ENCODE measurements at places on chromosomes 2 and 18.
A peak's percentile ranks its signal among the peaks of the same experiment; 100 is the strongest.

DNA sequence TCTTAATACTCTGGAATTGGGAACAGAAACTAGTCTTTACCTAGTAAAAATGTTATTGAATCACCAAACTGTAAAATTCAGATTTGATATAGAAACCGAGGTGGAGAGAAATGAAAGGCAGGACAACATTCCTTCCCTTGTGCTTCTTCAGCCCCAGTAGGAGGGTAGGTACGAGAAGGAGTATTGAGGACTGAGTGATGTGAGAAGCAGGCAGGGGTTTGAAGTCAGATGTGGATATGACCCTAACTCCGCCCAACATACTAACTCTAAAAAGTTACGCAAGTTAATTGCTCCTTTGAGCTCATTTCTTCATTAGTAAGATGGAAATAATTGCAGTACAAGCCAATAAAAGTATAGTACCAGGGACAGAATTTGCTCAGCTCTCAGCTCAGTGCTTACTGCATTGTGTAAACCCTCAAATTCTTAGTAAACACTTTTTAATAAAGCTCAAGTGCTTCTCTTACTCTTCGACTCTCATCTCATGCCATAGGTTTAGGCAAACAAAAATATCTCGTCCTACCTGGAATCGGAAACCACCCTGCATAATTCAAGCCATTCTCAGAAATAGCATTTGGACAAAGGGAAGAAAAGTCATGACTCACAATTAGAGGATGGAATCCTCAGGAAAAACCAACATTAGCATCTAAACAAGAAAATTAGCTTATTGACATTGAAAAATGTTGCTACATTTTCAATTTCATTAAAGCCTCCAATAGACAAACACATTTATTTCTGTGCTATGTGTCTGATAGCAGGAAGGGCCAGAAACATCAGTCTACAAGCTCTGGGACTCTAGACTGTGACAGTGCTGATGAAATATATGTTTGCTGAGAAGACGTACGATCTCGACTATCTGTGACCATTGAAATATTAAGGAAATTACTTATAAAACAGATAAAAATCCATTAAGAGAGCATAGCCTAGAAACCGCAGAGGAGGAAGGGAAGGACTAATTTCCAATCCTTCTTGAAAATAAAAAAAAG lies 161.3 kb downstream of the HNMT start:
- DNase-seq, result no peak

GRCh38 chr2:39778775-39779340 lies at the start of gene THUMPD2:
THUMPD2 (minus strand) TSS chr2:39779258; CDS start chr2:39779239, 19 bp downstream.
- peak; percentile 80 for DNase-seq

GRCh38 chr2:182265718-182266117 lies 161.1 kb downstream of the PDE1A start:
- DNase-seq, result no peak

GRCh38 chr2:102615620-102616436 lies 3.5 kb upstream of the SLC9A2 start:
- DNase-seq, result peak; percentile 67

- DNase-seq, result no peak
Measured at GRCh38 chr2:84393829-84394228, 65.3 kb downstream of the SUCLG1 start.

- DNase-seq, result no peak
Measured at GRCh38 chr2:178807227-178808008, at the start of gene TTN. TTN (minus strand) TSS chr2:178807423; CDS start chr2:178804642, 2,781 bp downstream.

- no peak for DNase-seq
Measured at GRCh38 chr2:74585406-74586185, 31.1 kb downstream of the DOK1 start.

GRCh38 chr2:142599504-142599903 lies 278.0 kb upstream of the KYNU start:
- no peak for DNase-seq

GRCh38 chr18:35240664-35241447 lies at the start of gene ZNF397:
ZNF397 (plus strand) TSS chr18:35241034; CDS start chr18:35242471, 1,437 bp downstream.
- peak; percentile 99 for DNase-seq

GRCh38 chr18:46435031-46435430 lies 222.0 kb downstream of the LOXHD1 start:
- no peak for DNase-seq

- DNase-seq, result no peak
Measured at GRCh38 chr2:240795916-240796510, 24.0 kb downstream of the KIF1A start.

GRCh38 chr18:50340078-50340477 lies 34.8 kb upstream of the SKA1 start:
- no peak for DNase-seq

DNA sequence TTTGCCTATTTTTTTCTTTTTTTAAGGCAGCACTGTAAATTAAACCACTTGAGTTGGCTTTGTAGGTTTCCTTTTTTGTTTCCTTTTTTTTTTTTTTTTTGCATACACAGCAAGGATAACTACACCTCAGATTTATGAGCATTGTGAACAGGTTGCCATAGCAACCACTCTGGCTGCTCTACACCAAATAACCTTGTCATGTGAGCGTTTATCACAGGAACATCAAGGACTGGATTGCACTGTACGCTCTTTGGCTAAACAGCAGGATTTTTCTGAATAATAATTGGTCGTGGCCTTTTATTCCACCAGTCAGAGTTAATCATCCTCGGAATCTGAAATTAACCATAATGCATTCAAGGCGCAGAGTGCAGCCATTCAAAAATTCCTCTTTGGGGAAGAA lies 199.1 kb upstream of the SLC14A2 start:
- DNase-seq, result no peak

DNA sequence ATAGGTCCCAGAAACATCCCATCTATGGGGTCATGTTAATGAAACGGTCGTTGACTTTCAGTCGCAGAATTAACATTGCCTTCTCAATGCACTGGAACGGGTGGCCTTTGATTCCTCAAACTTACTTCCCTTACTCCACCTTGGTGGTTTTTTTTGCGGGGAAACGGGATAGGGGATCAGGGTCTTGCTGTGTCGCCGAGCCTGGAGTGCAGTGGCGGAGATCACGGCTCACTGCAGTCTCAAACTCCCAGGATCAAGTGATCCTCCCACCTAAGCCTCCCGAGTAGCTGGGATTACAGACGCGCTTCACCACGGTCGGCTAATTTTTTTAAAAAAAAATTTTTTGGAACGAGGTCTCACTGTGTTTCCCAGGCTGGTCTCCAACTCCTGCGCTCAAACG lies 754 bp downstream of the ATG16L1 start:
- DNase-seq, result no peak

DNA sequence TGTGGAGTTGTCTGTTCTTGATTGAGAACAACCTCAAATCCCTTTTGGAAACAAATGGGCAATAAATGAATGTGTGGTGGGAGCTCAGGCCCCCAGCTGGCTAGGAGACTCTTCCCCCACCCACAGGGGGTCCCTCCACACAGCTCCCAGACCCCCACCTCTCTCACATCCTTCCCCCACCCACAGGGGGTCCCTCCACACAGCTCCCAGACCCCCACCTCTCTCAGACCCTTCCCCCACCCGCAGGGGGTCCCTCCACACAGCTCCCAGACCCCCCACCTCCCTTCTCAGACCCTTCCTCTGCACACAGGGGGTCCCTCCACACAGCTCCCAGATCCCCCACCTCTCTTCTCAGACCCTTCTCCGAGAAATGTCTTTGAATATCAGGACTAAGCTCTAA lies 79.0 kb upstream of the CTDP1 start:
- no peak for DNase-seq

GRCh38 chr2:236351966-236352525 lies 87.8 kb upstream of the ASB18 start:
- no peak for DNase-seq

DNA sequence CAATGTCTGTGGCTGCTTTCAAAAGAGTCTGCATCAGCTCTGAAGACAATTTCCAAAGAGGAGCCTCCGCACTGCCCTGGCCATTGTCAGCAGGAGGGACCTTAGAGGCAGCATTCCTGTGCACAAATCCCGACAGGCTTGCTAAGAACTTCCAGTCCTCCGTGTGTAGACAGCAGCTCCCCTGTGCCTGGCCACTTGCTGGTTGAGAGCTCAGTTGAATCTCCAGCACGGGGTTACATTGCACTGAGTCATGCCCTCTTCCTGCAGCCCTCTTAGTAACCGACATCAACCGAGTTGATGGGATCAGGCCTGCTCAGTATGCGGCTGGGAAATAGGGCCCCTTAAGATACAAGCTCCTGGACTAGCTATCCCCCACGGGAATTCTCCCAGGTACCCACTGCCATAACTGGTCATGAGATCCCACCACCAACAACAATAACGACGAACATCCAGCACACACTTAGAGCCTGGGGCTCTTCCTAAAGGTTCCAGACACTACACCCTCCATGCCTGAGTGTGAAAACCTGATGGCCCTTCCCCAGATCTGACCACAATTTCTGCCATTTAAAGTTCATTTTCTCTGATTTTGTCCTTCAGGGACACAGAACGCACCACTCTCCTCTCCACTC lies 12.0 kb downstream of the ATP6V1B1 start:
- DNase-seq, result peak; percentile 87

DNA sequence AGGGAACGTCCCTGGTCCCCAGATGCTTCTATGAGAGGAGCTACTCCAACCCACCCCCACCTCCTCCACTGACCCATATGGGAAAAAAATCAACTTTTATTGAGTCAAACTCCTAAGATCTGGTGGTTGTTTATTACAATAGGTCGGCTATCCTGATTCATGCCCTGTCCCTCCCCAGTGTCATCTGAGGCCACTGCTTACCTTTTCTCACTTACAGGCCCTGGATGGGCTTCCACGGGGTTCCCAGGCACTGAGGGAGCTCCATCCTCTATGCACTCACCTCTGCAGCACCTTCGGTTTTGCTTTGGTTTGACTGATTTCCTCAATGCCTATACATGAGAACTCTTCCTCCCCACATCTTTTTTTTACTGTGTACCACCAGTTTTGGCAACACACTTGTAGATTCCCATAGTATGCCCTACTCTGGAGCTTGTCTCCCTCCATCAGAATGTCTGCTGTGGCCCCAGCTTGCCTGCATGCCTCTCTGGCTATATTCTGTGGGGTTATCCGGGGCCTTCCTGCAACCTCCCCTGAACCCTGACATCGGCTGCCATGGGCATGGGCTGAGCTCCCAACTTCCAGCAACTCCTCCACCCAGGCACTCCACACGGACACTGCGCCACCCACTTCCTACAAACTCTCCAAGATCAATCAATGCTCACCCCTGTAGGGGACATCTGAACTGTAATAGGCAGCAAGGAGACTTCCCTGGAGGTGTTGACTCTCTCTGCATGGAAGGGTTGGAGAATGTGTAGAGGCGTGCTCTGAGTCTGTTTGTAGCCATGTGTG lies 236.1 kb downstream of the VAPA start:
- peak; percentile 9 for DNase-seq

DNA sequence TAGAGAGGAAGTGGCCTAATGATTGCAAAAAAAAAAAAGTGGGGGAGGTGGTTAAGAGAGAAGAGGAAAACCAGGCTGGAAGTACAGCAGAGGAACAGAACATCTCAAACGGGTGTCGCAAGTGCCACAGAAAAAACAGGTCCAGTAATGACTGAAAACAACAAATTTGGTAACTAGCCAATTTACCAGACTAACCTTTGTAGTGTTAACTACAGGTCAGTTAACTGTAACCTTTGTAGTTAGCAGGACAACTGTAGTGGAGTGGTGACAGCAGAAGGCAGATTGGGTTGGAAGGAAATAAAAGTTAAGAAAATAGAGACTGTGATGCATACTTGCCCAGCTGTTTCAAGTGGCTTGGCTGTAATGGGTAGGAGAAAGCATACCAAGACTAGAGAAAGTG lies 91.4 kb upstream of the CHST9 start:
- no peak for DNase-seq

- DNase-seq, result no peak
Measured at GRCh38 chr18:22639026-22639463, 221.3 kb upstream of the CTAGE1 start.

- no peak for DNase-seq
Measured at GRCh38 chr2:54641988-54642387, 81.5 kb upstream of the EML6 start.

GRCh38 chr2:71799013-71799575 lies 345.7 kb downstream of the DYSF start:
- no peak for DNase-seq

DNA sequence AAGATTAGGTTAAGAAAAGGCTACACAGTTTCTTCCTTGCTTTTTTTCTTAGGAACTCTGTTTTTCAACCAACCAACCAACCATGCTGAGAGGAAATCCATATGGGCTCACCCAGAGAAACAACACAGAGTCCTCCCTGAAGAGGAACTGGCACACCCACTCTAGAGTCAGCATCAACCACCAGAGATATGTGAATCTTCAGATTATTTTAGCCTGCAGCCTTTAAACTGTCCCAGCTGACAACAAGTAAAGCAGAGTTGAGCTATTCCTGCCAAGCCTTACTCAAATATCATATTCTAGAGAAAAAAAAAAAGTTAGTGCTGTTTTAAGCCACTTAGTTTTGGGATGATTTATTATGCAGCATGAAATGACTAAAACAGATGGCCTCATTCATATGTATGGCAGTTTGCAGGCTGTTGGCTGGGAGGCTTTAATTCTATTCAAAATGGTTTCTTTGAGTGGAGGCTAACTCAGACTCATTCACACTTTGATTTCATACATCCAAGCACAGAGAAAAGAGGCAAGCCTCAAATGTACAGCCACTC lies 1637.7 kb upstream of the LRRTM1 start:
- DNase-seq, result no peak

GRCh38 chr2:101132202-101132601 lies 19.0 kb downstream of the TBC1D8 start:
- DNase-seq, result no peak

GRCh38 chr2:15041429-15041837 lies 408.9 kb downstream of the LRATD1 start:
- DNase-seq, result no peak

DNA sequence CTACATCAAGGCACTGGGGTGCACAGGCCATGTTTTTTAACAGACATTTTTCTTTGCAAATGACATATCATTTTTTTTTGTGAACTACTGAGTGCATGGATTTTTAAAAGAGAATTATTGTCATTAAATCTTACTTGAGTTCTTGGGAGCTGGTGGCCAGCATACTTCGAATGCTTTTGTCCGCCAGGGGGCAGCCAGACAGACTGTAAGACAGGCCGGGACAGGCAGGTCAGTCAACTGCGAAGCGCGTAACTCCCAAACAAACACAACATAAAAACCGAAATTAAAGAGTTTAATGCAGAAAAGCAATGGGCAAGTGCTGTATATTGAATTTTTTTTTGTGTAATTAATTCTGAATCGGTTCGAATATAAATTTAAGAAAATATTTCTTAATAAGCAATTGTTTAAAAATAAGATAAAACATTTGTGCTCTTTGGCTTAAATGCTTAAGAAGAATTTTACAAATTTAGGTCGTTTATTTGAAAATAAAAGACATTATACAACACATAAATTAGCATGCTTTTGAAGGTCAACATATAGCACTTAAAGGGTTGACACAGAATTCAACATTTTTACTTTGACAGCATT lies 142.2 kb upstream of the PXDN start:
- peak; percentile 84 for DNase-seq
